Type B pancreatic cell (in vitro differentiated cells): ENCODE measurements at places on chromosomes 1 and 21.
A peak's percentile ranks its signal among the peaks of the same experiment; 100 is the strongest.

GRCh38 chr1:32903991-32904785 is 3.0 kb upstream of the TMEM54 start:
- DNase-seq: no peak
- no peaks in the 10 kb centered on the region for H3K4me1 ChIP-seq
- no peak overlapping the region for H3K27ac ChIP-seq
- H3K4me3 ChIP-seq: no peak overlapping the region
- no peaks in the 10 kb centered on the region for H3K36me3 ChIP-seq

DNA sequence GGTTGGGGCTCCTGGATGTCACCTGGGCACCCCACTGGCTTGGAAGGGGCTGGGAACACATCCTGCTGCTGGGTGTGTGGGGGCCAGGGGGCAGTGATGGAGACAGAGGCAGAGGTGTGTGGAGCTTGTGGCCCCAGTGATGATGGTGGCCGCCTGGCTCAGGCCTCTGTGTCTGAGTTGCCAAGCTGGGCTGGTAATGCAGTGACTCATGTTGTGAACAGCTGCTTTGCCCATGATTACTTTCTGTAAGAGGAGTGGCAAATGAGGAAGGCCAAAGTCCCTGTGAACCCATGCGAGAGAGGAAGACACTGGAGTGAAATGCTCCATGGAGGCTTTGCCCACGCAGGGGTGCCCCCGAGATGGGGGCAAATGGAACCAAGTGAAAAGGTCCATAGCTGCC is 86.8 kb downstream of the KCNJ6 start:
- H3K4me1 ChIP-seq: no peaks in the 10 kb centered on the region
- peaks cover 13% of the 10 kb centered on the region for H3K27me3 ChIP-seq
- H3K27ac ChIP-seq: no peak overlapping the region
- no peaks in the 10 kb centered on the region for H3K36me3 ChIP-seq
- H3K4me3 ChIP-seq: no peak overlapping the region

- no peaks in the 10 kb centered on the region for H3K27me3 ChIP-seq
- peak; percentile 31 for DNase-seq
- H3K36me3 ChIP-seq: peaks cover 21% of the 10 kb centered on the region
These were observed 70.6 kb downstream of the NPHP4 start for GRCh38 chr1:5921671-5922070.

GRCh38 chr1:95043141-95043980 is 29.4 kb downstream of the ALG14 start:
- H3K27me3 ChIP-seq: no peaks in the 10 kb centered on the region
- peaks cover 4% of the 10 kb centered on the region for H3K36me3 ChIP-seq
- no peak overlapping the region for H3K4me3 ChIP-seq
- H3K4me1 ChIP-seq: peaks cover 5% of the 10 kb centered on the region

GRCh38 chr1:38923607-38924006 is 18.0 kb downstream of the RHBDL2 start:
- no peaks in the 10 kb centered on the region for H3K36me3 ChIP-seq
- H3K27me3 ChIP-seq: no peaks in the 10 kb centered on the region
- H3K4me3 ChIP-seq: no peak overlapping the region
- H3K4me1 ChIP-seq: no peaks in the 10 kb centered on the region
- H3K27ac ChIP-seq: no peak overlapping the region
- DNase-seq: no peak

- no peak overlapping the region for H3K4me3 ChIP-seq
- no peak for DNase-seq
- peaks cover 3% of the 10 kb centered on the region for H3K4me1 ChIP-seq
- peaks cover 3% of the 10 kb centered on the region for H3K27me3 ChIP-seq
- H3K27ac ChIP-seq: no peak overlapping the region
These were observed 224.2 kb downstream of the DISC1 start for GRCh38 chr1:231850786-231851185.

GRCh38 chr1:157577420-157577819 is 20.5 kb downstream of the FCRL4 start:
- DNase-seq: no peak
- H3K36me3 ChIP-seq: no peaks in the 10 kb centered on the region
- H3K4me3 ChIP-seq: no peak overlapping the region
- peaks cover 10% of the 10 kb centered on the region for H3K27me3 ChIP-seq
- H3K27ac ChIP-seq: no peak overlapping the region
- no peaks in the 10 kb centered on the region for H3K4me1 ChIP-seq

- no peak overlapping the region for H3K27ac ChIP-seq
- no peaks in the 10 kb centered on the region for H3K36me3 ChIP-seq
- no peaks in the 10 kb centered on the region for H3K27me3 ChIP-seq
- H3K4me3 ChIP-seq: peak overlapping the region; percentile 44
These were observed 692.9 kb downstream of the USP25 start for GRCh38 chr21:16422702-16423101.

DNA sequence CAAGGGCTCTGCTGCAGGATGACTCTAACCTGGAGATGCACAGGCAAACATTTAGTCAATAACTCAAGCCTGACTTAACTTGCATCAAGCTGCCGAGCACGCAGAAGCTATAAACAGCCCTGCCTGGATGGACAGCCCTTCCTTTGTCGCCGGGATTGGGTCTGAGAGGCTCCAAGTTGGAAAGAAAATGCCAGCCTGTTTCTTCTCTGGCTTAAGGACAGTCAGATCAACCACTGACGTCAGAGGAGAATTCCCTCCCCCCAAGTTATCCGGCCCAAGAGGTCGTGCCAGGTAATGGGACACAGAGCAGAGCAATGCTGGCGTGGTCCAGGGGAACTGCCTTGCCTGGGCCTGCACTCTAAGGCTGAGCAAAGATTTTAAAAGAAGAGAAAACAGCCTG is 27.1 kb upstream of the LRRC38 start:
- H3K27ac ChIP-seq: no peak overlapping the region
- H3K36me3 ChIP-seq: no peaks in the 10 kb centered on the region
- peaks cover under 1% of the 10 kb centered on the region for H3K27me3 ChIP-seq
- H3K4me3 ChIP-seq: no peak overlapping the region
- DNase-seq: no peak

DNA sequence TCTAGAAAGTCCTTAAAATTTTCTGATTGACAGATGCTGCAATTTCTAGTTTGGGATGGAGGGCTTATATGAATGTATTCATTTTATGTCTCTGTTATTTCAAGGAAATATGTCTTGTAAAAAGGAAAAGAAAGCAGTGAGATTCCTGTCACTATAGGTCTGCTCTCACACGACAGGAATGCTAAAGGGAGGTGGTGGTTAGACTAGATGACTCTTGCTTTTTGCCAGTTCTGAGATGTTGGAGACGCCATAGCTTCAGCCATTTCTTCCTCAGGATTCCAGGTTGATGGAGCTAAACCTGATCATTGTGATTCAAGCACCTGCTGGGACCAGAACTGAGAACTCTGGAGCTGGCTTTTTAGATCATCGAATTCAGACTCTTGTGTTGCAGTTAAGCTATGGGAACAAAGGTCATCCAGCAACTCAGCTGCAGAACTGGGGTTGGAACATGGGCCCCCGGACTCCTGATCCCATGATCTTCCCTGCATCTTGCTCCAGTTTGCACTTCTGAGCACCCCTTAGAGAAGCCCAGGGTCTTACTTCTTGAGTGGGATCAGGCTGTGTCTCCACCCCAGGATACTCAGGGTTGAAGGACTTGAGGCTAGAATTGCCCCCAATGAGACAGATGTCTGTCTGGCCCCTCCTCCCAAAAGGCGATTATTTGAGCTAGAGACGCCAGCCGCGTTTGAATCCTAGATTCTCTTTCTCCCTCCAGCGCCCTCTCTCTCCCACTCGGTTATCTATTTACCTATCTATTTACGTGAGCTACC is 46.7 kb upstream of the FOXO6 start:
- H3K27ac ChIP-seq: no peak overlapping the region
- no peak for DNase-seq
- H3K36me3 ChIP-seq: no peaks in the 10 kb centered on the region
- no peak overlapping the region for H3K4me3 ChIP-seq
- H3K27me3 ChIP-seq: peaks cover 4% of the 10 kb centered on the region

DNA sequence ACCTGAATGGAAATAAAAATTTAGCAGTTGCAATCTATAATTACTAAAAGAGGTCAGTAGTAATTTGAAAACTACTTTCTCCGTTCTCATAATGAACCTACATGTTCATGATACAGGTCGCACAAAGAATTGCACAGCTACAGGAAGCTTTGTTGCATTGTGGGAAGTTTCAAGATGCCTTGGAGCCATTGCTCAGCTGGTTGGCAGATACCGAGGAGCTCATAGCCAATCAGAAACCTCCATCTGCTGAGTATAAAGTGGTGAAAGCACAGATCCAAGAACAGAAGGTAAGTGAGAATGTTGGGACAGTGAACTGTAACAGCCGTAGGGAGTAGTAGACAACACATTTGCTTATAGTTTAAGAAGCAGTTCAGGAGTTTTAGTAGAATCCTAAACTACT is 68.8 kb upstream of the BMP8A start:
- H3K4me1 ChIP-seq: peaks cover 10% of the 10 kb centered on the region
- no peaks in the 10 kb centered on the region for H3K27me3 ChIP-seq
- no peak for DNase-seq
- no peak overlapping the region for H3K27ac ChIP-seq

- no peak overlapping the region for H3K27ac ChIP-seq
- no peaks in the 10 kb centered on the region for H3K4me1 ChIP-seq
- H3K36me3 ChIP-seq: peaks cover 48% of the 10 kb centered on the region
These were observed 147.0 kb downstream of the GABPA start for GRCh38 chr21:25881524-25882376.
